ENCODE measurements at places on chromosomes 2 and 18.
A peak's percentile ranks its signal among the peaks of the same experiment; 100 is the strongest.

- DNase-seq = no peak
Observed at GRCh38 chr2:239919774-239920692, 105.1 kb downstream of the NDUFA10 start.

DNA sequence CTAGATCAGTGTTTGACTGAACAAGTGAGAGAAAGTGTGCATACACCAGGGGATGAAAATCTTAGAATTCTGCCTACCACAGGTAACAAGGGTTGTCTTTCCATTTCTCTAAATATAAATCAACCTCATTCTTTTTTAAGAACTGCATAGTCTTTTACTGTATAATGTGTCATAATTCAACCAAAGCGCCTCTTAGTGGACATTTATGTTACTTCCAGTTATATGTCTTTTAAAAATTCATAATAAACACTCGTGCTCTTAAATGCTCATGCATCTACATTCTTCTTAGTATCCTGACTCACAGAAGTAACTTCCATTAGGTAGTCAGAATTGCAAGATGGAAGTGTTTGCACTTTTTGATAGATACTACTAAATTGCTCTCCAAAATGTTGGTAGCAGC, 76.2 kb downstream of the CHRNA1 start:
- no peak for DNase-seq

- no peak for DNase-seq
Observed at GRCh38 chr2:241443486-241444223, 64.7 kb downstream of the STK25 start.

- DNase-seq = no peak
Observed at GRCh38 chr2:150051004-150051403, 436.5 kb downstream of the RND3 start.

GRCh38 chr18:48488388-48488850, 50.4 kb upstream of the CTIF start:
- peak; percentile 93 for DNase-seq

DNA sequence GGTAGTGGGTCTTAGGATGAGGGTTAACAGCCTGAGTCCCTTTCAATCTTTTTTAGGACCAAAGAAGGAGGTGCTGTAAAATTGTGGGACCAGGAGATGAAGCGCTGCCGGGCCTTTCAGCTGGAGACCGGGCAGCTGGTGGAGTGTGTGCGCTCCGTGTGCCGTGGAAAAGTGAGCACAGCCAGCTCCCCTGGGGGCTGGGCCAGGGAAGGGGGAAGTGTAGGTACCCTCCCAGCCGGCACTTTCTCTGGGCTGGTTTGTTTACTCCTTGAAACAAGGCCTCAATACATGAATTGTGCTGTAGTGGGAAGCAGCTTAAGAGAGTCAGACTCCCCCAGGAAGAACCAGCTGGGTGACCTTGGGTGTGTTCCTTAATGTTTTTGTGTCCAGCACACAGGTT, 90.1 kb downstream of the RTN4 start:
- no peak for DNase-seq

GRCh38 chr2:10915236-10915635, 3.5 kb downstream of the KCNF1 start:
- DNase-seq = no peak
